ENCODE measurements at places on chromosomes 3 and 15.

- no peak for DNase-seq
These were observed 20.5 kb downstream of the IFT80 start for GRCh38 chr3:160378331-160379109.

DNA sequence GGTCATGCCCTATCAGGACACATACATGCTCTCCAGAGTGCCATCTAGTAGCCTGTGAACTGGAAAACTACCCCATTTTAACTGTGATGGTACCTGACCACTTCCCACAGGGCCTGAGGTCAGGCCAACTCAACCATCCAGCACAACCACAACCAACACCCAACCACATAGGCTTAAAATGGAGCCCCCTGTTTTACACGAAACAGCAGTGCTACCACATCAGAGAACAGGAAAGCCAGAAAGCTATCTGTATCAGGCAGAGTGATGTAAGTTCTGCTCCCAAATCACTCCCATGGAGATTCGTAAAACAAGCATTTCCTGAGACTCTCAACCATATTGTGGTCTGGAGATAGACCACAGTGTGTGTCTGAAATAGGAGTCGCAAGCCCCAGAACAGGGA lies 1017.3 kb upstream of the EPHA6 start:
- no peak for DNase-seq

DNA sequence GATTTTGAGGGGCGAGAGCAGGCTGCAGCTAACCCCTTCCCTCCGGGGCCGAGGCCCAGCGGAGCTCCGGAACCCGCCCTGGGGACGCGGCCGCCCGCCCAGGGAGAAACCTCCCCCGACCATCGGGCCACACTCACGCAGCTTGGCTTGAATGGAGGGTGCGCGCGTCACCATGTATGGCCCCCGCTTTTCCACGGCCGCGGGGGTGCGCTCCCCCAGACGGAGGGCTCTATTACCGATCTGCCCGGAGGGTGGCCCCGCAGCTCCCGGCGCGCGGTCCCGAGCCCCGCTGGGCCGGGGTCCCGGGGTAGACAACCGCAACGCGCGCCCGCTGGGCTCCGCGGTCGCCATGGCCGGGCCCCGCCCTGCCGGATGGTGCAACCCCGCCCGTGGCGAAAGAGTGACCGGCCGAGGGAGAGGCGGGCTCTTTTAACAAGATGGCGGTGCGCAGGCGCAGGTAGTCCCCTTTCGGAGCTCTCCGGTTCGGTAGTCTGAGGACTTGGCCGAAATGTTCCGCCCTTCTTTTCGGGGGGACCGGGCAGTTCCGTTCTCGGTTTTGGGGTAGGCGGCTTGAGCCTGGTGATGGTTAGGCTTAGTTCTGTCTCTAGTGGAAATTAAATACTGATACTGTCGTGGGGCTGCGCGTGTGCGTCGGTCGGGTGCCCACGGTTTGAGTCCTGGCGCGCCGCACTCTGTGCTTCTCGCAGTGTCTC lies at the start of gene FAM219B:
FAM219B (minus strand) TSS at position 402 of the 713 bp plus-strand sequence; CDS start at position 351, 51 bp downstream.
- DNase-seq, result peak; percentile 73

DNA sequence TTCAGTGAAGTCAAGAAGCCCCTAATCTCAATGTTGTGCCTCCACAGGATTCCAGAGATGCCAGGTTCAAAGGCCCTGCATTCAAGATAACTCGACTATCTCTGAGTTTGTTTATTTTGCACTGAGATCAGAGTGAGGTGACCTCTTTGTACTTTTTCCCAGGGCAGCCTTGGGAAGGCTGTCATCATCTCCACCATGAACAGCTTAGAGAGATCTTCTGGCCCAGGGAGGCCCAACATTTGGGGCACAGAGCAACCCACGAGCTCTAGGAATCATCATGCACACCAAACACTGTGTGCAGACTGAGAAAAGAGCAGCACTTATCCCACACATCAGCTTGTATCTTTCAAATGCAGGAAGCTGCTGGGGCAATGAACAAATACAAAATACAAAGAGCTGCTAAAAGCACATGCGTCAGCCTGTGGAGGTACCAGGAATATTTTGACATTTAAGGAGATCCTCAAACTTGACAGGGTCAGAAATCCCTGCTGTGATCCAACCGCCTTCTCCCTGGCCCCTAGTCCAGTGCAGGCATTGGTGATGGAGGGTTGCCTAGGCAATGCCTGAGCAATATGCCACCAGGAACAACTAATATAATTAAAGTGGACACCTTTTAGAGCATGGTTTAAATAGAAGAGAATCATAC lies 33.6 kb downstream of the TRIM42 start:
- no peak for DNase-seq

- no peak for DNase-seq
These were observed 357.9 kb downstream of the LSAMP start for GRCh38 chr3:116087426-116087825.

DNA sequence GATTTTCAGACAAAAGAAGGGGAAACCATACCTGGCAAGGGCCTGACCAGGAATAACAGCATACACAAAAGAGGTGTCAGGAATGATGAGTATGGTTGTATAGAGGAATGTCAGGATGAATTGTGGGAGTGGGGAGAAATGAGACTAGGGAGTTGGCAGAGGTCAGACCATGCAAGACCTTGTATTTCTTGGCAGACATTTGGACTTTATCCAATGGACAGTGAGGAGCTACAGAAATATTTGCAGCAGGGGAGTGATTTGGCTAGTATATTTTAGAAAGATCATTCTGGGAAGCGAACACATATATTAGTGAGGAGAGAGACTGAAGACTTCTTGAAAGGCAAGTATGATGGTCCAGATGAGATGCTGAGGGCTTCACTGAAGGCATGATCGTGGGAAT lies 25.4 kb upstream of the ALPK3 start:
- DNase-seq, result no peak

GRCh38 chr3:122964811-122965210 lies 62.8 kb downstream of the SEMA5B start:
- DNase-seq, result no peak

Data from CD4-positive, alpha-beta T cell treated with Interleukin-15 for 4 hours (primary cell).